ENCODE measurements at places on chromosomes 3 and 15.

GRCh38 chr15:81288040-81288439, 35.9 kb downstream of the STARD5 start:
- no peak for DNase-seq

- DNase-seq, result no peak
Measured at GRCh38 chr3:172376881-172377280, 71.4 kb downstream of the GHSR start.

DNA sequence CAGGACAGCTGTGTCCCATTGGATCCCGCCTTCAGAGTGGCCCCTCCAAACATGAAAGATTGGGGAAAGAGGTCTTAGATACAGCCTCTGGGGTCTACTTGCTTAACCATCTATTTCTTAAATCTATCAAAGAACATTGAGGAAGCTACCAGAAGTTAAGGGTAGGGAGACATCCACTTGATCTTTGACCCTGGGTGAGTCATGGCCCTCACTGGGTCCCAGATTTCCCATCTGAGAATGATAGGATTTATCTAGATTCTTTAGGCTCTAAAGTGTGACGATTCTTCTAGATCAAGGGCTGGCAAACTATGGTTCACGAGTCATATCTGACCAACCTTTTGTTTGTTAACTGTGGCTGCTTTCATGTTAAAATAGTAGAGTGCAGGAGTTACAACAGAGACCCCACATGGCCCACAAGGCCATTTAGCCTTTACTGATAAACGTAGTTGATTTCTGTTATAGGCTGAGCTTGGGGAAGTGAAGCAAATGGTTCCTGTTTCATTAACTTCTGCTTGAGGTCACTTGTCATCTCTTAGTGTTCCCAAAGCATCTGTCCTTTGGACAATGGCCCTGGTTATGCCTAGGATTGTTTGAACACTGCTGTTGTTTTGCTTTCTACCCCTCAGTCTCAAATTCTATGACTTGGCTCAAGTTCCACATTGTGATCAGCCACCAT, 8.0 kb downstream of the MUC13 start:
- no peak for DNase-seq

DNA sequence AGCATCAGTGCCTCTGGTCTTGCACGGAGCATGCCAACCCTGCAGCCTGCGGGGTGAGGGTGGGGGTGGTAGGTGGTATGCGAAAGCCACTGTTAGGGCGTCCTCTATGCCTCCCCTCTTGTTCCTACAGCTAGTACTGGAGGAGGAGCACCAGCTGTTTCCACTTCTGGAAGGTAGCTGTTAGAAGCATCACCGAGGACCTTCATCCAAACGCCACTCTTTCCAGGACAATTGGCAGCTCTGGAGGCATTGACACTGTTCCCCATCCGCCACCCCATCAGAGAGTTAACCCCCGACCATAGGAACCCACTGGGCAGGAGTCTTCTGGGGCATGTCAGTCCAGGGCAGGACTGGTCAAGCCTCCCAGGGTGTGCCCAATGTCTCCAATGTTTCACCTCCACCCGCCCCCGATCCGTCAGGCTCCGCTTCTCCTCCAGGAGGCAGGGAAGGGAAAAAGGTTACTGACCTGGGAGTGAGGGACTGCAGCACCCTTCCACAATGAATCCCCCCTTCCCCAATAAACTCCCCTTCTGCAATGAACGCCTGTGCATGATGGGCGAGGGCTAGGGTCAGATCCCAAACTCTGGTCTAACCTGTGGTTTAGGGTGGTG, 487 bp downstream of the DUOX2 start:
- no peak for DNase-seq

GRCh38 chr3:22982981-22983587, 220.0 kb upstream of the UBE2E2 start:
- no peak for DNase-seq

DNA sequence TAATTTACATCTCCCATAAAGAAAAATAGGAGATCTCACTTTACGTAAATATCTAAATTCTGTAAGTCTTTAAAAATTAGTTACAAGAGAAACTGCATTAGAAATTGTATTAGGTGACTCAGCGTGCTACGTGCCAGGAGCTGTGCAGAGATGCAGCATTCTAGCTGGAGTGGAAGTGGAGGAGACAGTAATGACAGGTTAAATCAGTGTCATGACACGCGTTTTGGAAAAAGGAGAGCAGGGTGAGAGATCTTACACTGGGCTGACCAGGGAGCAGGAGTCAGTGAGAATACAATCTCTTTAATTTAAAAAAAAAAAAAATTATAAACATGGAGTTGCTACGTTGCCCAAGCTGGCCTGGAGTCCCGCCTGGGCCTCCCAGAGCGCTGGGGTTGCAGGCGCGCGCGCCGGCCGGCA, 635 bp downstream of the TUBGCP5 start:
- no peak for DNase-seq

DNA sequence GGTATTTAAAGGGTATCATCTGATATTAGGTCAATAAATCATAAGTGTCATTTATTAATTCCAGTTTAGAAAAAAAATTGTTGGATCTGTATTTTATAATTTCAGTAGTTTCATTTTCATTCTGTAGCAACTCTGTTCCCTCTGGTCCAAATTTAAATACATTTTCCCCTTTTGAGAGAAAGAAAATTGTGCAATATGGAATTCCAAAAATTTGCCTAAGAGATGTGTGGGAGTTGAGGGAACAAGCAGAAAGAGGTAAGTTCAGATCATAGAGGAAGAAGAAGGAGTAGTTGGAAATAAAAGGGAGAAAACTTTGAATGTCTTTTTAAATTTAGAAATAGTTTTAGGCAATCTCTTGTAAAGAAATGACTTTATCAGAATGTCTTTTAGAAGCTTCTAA, 48.9 kb upstream of the MME start:
- no peak for DNase-seq

DNA sequence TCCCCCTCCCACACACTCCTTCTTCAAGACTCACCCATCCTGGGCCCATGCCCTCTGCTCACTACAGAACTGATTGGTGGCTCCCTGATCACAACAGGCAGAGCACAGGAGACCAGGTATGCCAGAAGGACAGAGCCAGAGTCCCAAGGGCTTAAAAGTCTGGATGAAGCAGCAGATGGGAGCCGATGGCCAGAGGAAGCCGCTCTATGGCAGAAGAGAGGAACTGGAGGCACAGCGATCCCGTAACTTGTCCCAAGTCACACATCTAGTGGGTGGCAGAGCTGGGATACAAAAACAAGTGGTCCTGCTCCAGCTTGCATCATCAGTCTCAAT, 20.7 kb downstream of the ITGA11 start:
- DNase-seq, result no peak

DNA sequence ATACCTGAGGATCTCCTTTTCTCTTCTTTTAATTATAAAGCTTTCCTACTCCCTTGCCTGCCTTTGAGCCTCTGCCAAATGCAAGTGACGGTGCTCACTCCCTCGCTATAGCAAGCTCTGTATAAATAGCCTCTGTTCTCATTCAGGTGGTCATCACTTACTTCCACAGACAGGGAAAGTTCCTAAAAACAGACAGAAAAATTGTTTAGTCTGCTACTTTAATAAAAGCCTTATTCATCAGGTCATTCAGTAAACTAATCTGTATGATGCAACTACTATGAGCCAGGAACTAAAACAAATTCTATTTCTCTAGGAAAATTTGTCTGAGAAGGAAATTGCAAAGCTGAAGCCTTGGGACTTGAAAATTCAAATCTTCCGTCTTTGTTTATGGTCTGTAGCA, 10.2 kb upstream of the DLG1 start:
- DNase-seq, result peak; percentile 70

- no peak for DNase-seq
Measured at GRCh38 chr3:8743911-8744310, 10.3 kb downstream of the CAV3 start.

DNA sequence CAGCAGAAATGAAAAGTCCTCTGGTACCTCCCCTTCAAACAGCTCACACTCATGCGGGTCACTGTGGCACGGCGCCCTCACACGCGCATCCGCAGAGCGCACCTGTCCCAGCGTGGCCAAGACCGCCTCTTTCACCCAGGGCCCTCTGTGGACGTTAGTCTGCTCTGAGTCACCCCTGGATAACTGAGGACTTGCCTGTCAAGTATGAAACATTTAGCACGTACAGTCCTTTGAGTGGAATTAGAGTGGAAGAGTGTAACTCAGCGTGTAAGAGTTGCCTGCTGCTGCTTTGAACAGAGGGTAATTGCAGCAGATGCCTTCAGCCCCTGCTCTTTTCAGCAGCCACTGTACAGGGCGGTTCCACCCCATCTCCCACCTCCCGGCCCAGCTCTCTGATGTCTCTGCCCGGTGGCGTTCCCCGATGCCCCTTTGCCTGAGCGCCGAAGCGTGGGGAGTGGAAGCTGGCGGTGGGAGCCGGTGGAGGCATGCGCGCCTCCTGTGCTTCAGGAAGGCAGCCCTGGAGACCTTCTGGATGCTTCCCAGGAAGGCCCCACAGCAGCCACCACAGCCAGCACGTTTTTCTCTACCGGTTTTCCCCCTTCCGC, 23.0 kb downstream of the CPN2 start:
- peak; percentile 12 for DNase-seq

GRCh38 chr3:52771334-52771681, 568 bp upstream of the NEK4 start:
- no peak for DNase-seq

- DNase-seq, result no peak
Measured at GRCh38 chr3:96970211-96970610, 155.8 kb downstream of the EPHA6 start.

GRCh38 chr15:99466701-99467337, 99.0 kb upstream of the MEF2A start:
- peak; percentile 28 for DNase-seq

GRCh38 chr3:152362086-152362485, 93.4 kb downstream of the MBNL1 start:
- DNase-seq, result no peak

- no peak for DNase-seq
Measured at GRCh38 chr3:12752102-12752501, 7.0 kb downstream of the TMEM40 start.

DNA sequence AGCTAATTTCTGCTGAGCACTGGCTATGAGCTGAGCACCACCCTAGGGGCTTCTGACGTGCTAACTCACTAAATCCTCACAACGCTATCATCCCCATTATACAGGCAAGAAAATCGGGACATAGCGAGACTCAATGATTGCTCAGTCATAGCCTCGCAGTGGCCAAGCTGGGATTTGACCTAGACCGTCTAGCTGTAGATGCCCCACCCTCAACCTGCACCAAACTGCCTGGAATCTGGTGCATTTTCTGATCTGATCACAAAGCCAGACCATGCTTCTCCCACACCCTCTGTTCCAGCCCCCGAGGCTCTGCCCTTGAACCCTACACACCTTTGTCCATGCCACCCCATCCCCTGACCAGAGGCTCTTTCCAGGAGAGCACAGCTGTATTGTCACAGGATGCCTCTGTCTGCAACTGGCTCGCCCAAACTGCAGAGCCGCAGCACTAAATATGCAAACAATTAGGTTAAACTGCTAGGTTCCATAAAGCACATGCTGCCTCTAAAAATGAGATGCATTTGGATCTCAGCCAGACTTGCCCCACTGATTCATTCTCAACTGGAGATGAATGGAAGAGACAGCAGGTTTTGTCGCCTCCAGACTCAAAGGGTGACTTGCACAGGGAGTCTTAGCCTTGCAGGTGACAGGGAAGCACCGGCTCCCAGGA, 95.2 kb downstream of the NUP210 start:
- no peak for DNase-seq

- DNase-seq, result no peak
Measured at GRCh38 chr3:122795674-122796195, 866 bp downstream of the SLC49A4 start.

DNA sequence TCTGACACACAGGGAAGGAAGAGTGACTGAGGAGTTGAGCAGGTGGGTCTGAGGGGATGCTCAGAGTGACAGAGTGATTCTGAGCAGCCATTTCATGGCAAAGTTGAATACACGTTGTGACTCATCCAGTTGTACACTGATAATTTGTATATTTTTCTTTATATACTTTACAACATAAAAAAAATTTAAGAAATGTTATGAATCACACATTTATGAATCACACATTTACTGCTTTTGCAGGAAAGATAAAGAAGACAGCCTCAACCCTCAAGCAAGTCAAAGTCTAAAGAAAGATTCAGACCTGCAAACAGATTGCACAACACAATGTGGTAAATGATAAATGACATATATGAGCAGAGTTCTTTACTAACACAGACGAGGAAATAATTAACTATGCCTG, 21.0 kb upstream of the CHMP2B start:
- no peak for DNase-seq

DNA sequence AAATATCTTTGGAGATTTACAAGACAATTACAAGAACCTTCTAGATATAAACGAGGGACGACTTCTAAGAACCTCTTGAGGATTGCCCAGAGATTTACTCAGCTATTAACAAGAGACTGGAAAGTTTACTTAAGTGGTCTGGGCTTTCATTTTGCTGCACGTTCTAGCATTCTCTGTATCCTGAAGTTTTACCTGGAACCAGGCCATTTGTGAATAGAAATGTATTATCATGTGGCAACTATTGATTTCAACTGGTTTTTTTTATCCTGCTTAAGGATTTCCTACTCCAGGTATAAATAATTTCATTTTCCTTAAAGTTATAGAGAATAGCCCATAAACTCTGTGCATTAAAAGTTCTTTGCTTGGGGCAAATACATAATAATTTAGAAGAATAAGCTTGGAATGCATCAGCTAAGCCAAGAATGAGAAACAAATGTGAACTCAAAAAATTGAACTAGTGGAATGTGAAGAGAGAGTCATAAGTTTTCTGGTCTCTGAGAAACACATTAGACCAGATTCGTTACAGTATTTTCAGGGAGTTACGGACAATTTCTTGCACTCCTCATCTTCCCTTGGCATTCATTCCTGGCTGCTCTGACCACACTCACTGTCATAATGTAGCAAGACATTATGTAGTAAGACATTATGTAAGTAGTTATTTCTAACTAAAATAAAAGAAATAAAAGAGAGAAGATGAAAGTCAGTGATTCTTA, 1.3 kb downstream of the AQP9 start:
- no peak for DNase-seq

Data from lung microvascular endothelial cell (primary cell).